ENCODE measurements at places on chromosomes 7 and 10.
A peak's percentile ranks its signal among the peaks of the same experiment; 100 is the strongest.

DNA sequence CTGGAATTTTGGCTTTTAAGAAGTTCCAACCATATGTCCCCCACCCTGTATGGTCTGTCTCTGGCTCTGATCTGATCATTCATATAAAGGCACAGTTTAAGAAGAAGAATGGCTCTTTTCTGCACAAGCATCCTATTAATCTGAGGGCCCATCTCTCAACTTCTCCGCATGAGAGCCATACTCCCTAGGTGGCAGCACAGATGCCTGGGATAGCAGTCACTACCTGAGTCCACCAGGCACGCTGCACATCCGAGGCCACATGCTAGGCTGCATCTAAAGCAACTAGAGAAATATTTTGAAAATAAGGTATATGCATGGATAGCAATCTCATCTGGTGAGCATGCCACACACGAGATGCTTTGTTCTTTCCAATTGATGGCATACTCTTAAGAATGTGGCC lies 565.5 kb downstream of the PARD3 start:
- DNase-seq, result no peak

- DNase-seq, result no peak
Measured at GRCh38 chr7:130365088-130365487, 15.2 kb upstream of the CPA1 start.

- no peak for DNase-seq
Measured at GRCh38 chr7:80244206-80244916, 109.7 kb downstream of the GNAI1 start.

GRCh38 chr10:98309366-98310355 lies 41.7 kb upstream of the LOXL4 start:
- peak; percentile 66 for DNase-seq

- DNase-seq, result no peak
Measured at GRCh38 chr7:132321387-132321786, 254.9 kb downstream of the PLXNA4 start.

GRCh38 chr10:49324711-49325110 lies 25.7 kb downstream of the C10orf71 start:
- DNase-seq, result no peak

GRCh38 chr7:117755136-117755535 lies 118.1 kb downstream of the CTTNBP2 start:
- no peak for DNase-seq

DNA sequence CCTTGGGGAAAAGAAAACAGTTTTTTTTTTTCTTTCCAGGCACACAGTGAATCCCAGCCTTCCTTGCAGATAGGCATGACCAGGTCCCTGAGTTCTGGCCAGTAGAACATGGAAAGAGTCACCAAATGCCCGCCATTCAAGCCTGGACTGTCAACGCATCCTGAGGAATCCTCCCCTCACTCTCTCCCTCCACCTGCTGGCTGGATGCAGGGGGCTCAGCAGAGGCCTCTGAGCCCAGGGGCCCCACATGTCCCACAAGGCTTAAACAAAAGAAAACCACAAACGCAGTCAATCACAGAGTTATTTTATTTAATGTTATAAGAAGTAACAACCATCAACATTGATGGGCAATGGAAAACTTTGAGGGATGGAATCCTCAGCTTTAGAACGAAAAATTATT lies 93.1 kb downstream of the JCAD start:
- DNase-seq, result no peak

GRCh38 chr7:90681336-90682022 lies 85.4 kb downstream of the CDK14 start:
- DNase-seq, result no peak

- no peak for DNase-seq
Measured at GRCh38 chr10:79158004-79158340, 89.2 kb downstream of the ZMIZ1 start.

DNA sequence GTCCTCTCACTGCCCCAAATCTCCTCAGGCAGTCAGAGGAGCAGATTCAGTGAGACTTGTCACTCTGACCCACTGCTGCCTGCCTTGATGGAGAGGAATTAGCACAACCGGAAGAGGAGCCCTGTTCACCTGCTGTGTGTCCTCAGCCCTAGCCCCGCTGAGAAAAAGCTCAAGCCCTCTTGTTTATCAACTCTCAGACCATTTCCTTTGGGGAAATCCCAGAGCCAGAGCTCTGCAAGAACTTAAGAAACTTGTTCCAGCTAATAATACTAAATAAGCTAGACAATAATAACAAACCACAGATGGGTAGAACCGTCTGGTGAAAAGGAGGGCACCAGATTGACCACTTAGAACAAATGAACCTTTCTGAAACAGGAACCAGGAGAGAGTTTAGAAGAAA lies 37.7 kb upstream of the ITGB1 start:
- no peak for DNase-seq

- DNase-seq, result no peak
Measured at GRCh38 chr7:18153183-18153748, 125.6 kb upstream of the PRPS1L1 start.

DNA sequence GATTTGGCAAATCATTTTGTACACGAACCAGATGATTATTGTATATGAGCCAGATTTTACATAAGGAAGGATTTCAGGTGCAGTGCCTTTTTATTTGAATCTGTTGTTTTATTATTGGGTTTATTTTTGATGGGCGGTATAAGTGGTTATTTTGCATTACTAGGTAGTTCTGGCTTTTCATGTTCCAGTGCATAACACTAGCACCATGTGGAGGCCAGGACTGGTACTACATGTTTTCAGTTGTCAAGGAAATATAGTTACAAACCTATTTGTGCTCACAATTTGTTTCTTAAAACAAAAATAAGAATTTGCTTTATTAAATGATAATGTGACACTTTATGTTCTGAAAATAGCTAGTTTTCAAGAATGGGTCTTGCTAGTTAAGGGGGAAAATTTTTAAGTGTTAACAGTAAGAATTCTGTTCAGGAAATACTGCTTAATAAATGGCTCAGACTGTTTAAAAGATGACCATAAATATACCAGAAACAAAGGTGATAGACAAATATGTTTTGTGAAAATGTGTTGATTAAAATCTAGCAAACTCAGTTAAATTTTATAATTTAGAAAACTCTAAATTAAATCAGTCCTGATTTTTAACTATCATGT lies 7.1 kb upstream of the SEMA3E start:
- DNase-seq, result no peak

- DNase-seq, result no peak
Measured at GRCh38 chr7:38215115-38215514, 37.1 kb downstream of the STARD3NL start.

DNA sequence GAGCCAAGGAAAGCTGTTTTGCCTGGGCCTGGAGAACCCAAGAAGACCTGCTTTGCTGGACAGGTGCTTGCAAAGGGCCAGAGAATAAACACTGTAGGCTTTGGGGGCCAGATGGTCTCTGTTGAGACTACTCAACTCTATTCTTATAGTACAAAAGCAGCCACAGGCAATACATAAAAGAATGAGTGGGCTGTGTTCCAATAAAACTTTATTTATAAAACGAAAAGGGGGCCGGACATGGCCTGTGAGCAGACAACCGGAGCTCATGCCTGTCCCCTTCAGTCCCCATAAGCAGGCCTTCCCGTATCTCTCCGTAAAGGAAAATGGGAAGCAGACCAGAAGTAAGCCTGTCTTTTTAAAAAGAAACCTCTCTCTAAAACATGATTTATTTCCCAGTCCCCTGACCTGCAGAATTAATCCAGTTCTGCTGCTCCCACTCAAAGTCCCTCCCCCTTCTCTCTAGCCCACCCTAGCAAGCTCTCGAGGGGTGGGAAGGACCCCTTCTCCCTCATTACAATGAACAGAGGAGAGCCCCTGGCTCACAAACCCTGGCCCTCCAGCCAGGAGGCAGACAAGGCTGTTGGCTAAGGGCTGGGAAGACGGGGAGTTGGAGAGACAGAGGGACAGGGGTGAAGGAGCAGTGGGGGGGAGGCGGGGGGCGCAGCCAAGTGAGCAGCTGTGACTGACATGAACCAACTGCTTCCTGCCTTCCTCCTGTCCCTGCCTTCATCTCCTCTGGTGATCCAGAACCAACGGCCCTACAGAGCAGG lies 177.8 kb downstream of the NEURL1 start:
- no peak for DNase-seq

- DNase-seq, result no peak
Measured at GRCh38 chr7:11858026-11858425, 26.0 kb upstream of the THSD7A start.

GRCh38 chr7:23335621-23336020 lies 36.5 kb downstream of the MALSU1 start:
- no peak for DNase-seq

- no peak for DNase-seq
Measured at GRCh38 chr10:132178672-132179545, 7.8 kb upstream of the DPYSL4 start.

GRCh38 chr7:85186083-85186520 lies 754 bp downstream of the SEMA3D start:
- DNase-seq, result no peak
